ENCODE measurements at places on chromosomes 6 and 20. TPM values are rescaled to one million over a fixed set of nuclear protein-coding genes. Genes with fewer than 3 reads are reported as not detected.

GRCh38 chr6:52524918-52525317 is 51.9 kb downstream of the TRAM2 start:
- DNase-seq: no peak

DNA sequence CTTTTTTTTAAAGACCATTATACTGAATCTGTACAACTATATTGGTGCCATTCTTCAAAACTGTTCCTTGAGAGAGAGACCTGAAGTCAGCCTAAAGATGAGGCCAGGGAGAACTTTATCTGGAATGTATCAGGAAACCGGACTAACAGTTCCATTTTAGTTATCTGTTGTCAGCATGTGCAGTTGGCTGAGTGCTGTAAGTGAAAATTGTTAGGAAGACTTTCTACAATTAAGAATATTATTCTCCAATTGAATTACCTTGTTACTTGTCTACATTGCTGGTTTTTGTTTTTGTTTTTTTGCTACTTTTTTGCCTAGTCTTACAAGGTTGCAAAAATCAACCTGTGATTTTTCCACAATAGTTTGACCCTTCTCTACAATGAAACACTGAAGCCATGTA is 7.5 kb downstream of the CEP57L1 start:
- DNase-seq: no peak

- peak; percentile 62 for DNase-seq
These were observed 174.1 kb downstream of the BMP7 start for GRCh38 chr20:57092112-57092899.

DNA sequence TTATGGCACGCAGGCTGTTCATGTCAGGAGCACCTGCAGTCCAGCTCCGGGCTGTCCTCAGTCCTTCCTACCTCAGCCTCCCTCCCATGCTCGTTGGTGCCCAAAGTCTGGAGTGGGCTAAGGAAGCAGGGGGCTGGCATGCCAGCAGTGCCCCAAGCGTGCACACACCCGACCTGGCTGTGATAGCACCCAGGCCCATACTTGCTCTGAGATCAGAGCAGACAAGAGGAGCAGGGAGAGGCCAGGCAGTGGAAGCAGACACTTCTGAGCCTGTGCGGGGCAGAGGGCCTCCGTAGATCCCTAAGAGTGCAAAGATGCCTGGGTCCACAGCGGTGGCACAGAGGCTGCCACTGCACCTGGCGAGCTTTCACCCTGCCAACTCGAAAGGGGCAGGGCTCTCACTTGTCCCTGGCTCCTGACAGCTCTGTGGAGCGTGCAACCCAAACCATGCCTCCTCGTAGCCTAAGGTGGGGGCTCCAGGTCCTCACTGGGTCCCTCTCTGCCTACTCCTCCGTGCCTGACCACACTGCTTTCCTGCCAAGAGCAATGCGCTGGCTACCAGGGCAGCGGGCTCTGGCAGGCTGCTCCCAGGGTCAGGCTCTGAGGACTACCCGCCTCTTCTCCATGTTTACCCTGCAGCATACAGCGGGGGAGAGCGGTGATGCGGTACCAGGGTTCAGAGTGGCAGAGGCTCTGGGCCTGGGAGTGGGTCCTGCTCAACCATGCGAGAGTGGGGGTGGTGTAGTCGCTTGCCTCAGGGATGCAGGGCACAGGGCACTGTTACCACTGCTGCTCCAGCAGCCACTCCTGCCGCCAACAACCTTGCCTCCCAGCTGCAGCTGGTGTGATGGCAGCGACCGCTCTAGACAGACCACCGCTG is 59.5 kb downstream of the MANEA start:
- DNase-seq: no peak

DNA sequence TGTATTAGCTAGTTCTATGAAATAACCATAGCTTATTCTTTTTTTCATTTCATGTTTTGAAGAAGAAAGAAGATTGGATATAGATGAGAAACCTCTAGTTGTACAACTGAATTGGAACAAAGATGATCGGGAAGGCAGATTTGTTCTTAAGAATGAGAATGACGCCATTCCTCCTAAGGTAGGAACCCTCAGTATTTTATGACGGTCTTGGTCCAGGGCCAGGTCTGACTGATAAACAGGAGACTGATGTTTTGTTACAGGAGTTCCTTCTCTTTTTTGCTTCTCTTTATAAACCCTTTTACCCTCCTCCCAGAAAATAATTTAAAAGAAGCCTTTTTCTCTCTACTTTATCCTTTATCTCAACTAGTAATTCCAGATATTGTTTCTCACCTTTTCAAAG is 43.6 kb downstream of the AFDN start:
- no peak for DNase-seq

- no peak for DNase-seq
These were observed 62.7 kb upstream of the SLC2A12 start for GRCh38 chr6:134114918-134115714.

DNA sequence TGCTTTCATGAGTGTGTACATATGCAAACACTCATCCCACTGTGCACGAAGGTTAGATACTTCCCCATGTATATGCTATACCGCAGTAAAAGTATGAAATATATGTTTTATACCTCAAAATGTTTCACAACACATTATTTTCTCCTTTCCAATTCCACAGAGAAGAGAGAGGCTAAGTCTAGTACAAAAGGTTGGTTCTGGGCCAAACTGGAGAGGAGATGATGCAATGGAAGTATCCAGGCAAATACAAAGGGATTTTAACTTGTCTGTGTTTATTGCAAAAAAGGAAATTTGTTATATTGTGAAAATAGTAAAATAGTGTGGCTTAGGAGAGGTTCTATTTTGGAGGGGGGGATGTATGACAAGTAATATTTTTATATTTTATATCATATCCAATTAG is 112.6 kb downstream of the PLCB1 start:
- no peak for DNase-seq

GRCh38 chr6:125952764-125953501 is 3.6 kb upstream of the HINT3 start:
- DNase-seq: no peak

The CYP21A2 gene
- 3.8 TPM for total RNA-seq

The AKAP7 gene
- 16.5 TPM for total RNA-seq

The ATP6V1G2 gene
- total RNA-seq: 0.65 TPM

The AKIRIN2 gene
- total RNA-seq: 38.5 TPM

The OR2H1 gene
- not detected for total RNA-seq

The BCAS4 gene
- 12.2 TPM for total RNA-seq

The IER3 gene
- total RNA-seq: 23.8 TPM

Data from ureter (tissue), 1 donor.